Activated naive CD8-positive, alpha-beta T cell treated with anti-CD3 and anti-CD28 coated beads, Interleukin-2, amount 50 U/mL, for 24 hours (primary cell): ENCODE measurements at places on chromosomes 1 and 21.

GRCh38 chr1:153688736-153689328, 10.3 kb downstream of the NPR1 start:
- H3K4me3 ChIP-seq: no peak overlapping the region
- H3K27ac ChIP-seq: no peak overlapping the region
- peaks cover 3% of the 10 kb centered on the region for H3K27me3 ChIP-seq
- no peaks in the 10 kb centered on the region for H3K36me3 ChIP-seq
- peaks cover 3% of the 10 kb centered on the region for H3K4me1 ChIP-seq

- no peak overlapping the region for H3K4me3 ChIP-seq
- no peak for DNase-seq
- no peak overlapping the region for H3K27ac ChIP-seq
- no peaks in the 10 kb centered on the region for H3K36me3 ChIP-seq
- H3K4me1 ChIP-seq: no peaks in the 10 kb centered on the region
Measured at GRCh38 chr1:162756523-162756922, 34.0 kb upstream of the HSD17B7 start.

DNA sequence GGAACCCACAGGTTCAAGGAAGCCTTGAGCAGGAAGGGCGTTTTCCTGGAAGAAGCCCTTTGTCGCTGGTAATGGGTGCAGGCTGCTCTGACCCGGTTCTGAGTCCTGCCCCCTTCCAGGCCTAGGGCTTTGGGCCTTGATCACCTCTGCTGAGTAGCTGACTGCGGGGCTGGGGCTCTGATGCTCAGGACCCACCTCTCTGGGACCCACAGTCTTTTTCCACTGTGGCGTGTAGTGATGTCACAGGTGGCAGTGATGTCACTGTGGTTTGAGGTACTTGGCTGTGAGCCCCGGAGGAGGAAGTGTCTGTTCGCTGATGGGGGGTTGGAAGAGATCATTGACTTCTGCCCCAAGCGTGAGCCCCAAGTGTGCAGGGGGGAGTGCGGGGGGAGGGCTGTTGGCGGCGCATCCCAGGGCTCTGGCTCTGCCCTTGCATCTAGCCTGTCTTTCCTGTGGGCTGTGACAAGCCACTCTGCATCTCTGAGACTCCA, 6.9 kb downstream of the TNFRSF1B start:
- peak overlapping the region; percentile 98 for H3K27ac ChIP-seq
- peak; percentile 92 for DNase-seq
- H3K27me3 ChIP-seq: peaks cover 3% of the 10 kb centered on the region
- peaks cover 96% of the 10 kb centered on the region for H3K4me1 ChIP-seq
- peak overlapping the region; percentile 83 for H3K4me3 ChIP-seq

GRCh38 chr1:181423301-181423918, 59.9 kb upstream of the CACNA1E start:
- no peaks in the 10 kb centered on the region for H3K36me3 ChIP-seq
- no peak overlapping the region for H3K4me3 ChIP-seq
- peaks cover 17% of the 10 kb centered on the region for H3K27me3 ChIP-seq
- peaks cover 6% of the 10 kb centered on the region for H3K4me1 ChIP-seq
- no peak overlapping the region for H3K27ac ChIP-seq

- H3K27me3 ChIP-seq: peaks cover 28% of the 10 kb centered on the region
- no peak overlapping the region for H3K27ac ChIP-seq
- peaks cover 3% of the 10 kb centered on the region for H3K4me1 ChIP-seq
- H3K4me3 ChIP-seq: no peak overlapping the region
- no peak for DNase-seq
- no peaks in the 10 kb centered on the region for H3K36me3 ChIP-seq
Measured at GRCh38 chr1:170583186-170583585, 51.2 kb downstream of the GORAB start.

DNA sequence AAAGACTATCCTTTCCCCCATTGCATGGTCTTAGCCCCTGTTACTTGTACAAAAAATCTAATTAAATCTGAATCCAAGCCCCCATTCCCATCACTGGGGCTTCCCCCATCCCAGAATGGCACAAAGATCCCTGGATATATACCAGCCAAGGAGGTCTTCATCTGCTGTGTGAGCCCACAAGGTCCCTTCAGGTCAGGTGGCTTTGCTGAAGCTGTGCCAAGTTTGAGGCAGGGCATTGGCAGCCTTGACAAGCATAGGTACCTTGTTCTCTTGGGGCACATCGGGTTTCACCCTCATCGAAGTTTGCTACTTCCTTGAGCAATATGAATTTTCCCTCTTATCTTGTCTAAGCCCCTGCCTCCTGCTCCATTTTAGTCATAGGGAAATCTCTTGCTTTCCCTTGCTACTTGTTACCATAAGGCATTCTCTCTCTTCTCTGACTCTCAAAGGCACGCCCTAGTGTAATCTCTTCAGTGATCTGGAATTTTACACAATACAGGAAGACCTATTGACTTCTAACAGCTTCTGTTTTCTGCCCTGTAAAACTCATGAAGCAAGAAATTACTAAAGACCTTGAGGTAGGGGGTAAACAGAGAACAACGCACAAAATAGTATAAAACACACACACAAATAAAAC, 71.4 kb upstream of the COG2 start:
- no peak overlapping the region for H3K27ac ChIP-seq
- H3K36me3 ChIP-seq: no peaks in the 10 kb centered on the region
- DNase-seq: no peak
- H3K4me1 ChIP-seq: peaks cover 4% of the 10 kb centered on the region
- H3K27me3 ChIP-seq: peaks cover 20% of the 10 kb centered on the region

DNA sequence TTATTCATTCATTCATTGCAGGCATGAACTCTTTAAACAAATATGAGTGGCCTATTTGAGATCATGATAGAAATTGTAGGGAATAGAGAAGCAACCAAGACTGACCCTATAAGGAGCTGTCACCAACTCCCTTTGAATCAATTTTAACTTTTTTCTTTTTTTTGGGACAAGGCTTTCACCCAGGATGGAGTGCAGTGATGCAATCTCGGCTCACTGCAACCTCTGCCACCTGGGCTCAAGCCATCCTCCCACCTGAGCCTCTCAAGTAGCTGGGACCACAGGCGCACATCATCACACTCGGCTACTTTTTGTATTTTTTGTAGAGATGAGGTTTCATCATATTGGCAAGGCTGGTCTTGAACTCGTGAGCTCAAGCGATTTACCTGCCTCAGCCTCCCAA, 17.1 kb upstream of the ATP5PO start:
- peaks cover 59% of the 10 kb centered on the region for H3K4me1 ChIP-seq
- peak overlapping the region; percentile 92 for H3K4me3 ChIP-seq
- DNase-seq: no peak
- H3K27me3 ChIP-seq: no peaks in the 10 kb centered on the region

GRCh38 chr1:35640380-35641232, 720 bp downstream of the PSMB2 start:
- peaks cover 14% of the 10 kb centered on the region for H3K36me3 ChIP-seq
- peak overlapping the region; percentile 100 for H3K27ac ChIP-seq

- H3K27ac ChIP-seq: no peak overlapping the region
- H3K4me1 ChIP-seq: peaks cover 4% of the 10 kb centered on the region
- H3K4me3 ChIP-seq: no peak overlapping the region
- no peaks in the 10 kb centered on the region for H3K36me3 ChIP-seq
Measured at GRCh38 chr21:43369596-43370090, 57.3 kb downstream of the SIK1 start.

DNA sequence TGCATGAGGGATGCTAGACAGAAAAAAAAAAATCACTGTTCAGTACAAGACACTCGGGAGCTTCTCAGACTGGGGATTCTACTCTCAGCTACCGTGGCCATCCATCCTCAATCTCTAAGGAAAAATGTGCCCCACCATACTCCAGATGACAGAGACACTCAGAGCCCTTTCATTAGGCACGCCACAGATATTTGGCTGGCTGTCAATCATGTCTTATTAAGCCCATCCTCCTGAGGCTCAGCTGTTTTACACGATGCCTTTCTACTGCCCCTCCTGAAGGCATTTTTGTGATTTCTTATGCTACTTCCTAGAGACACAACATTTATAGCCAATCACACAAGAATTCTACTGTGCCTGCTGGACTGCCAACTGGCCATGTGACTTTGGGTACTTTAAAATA, 92.9 kb downstream of the KIF14 start:
- H3K27ac ChIP-seq: no peak overlapping the region
- no peaks in the 10 kb centered on the region for H3K27me3 ChIP-seq
- H3K4me3 ChIP-seq: no peak overlapping the region
- peaks cover 34% of the 10 kb centered on the region for H3K4me1 ChIP-seq
- DNase-seq: no peak

DNA sequence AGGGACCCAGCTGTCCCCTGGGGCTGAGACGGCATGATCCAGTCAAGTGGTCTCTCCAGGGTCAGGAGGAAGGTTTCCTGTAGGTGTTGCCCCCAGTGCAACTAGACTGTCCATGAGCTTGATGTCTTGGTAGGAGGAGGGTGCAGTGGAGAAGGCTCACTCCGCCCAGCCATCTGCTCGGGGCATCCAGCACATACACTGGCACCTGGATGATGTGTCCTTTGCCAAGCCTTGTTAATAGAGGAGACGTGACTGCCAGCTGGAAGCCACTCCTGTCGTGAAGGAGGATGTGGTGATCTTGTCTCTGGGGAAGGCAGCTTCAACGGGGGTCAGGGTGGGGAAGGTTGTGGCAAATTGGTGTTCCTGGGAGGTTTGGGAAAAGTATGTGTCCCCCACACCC, 6.2 kb downstream of the DISP3 start:
- H3K4me3 ChIP-seq: no peak overlapping the region
- H3K4me1 ChIP-seq: peaks cover 7% of the 10 kb centered on the region
- H3K36me3 ChIP-seq: no peaks in the 10 kb centered on the region
- no peak for DNase-seq

- H3K4me3 ChIP-seq: peak overlapping the region; percentile 98
- peak overlapping the region; percentile 96 for H3K27ac ChIP-seq
- H3K36me3 ChIP-seq: peaks cover 30% of the 10 kb centered on the region
- H3K27me3 ChIP-seq: peaks cover 3% of the 10 kb centered on the region
- peaks cover 33% of the 10 kb centered on the region for H3K4me1 ChIP-seq
Measured at GRCh38 chr1:150321826-150322166, 463 bp downstream of the PRPF3 start.

DNA sequence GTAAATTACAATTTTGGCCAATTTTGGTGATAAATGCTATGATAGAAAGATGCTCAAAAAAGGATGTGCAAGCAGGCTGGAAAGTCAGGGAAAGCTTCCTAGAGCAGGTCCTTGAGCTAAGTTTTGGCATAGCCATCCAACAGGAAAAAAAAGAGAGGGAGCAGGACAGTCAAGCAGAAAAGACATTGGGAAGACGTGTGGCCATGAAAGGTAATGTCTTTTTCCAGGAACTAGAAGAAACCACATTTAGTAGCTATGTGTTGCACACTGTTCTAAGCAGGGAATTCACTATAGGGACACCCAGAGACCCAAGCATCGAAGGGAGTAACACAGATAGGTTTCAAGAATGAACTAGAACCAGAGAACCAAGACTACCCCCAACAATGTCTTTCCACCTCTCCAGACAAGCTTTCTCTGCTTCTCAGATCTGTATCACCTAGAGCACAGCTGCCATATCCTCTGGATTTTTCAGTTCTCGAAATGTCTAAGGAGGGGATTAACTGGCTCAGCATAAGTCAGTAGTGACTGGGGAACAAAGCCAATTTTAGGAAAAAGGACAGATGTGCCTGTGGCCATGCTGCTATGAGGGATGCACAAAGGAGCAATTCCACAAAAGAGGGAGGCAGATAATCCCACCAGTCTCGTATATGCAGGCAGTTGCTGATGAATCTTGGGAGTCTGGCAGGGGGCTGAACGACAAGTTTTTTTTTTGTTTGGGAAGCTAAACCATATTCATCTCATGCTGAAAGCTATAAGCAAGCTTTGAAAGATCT, 97.1 kb upstream of the DAB1 start:
- no peak overlapping the region for H3K4me3 ChIP-seq
- H3K27me3 ChIP-seq: peaks cover 11% of the 10 kb centered on the region
- no peaks in the 10 kb centered on the region for H3K36me3 ChIP-seq
- H3K27ac ChIP-seq: no peak overlapping the region
- DNase-seq: no peak

DNA sequence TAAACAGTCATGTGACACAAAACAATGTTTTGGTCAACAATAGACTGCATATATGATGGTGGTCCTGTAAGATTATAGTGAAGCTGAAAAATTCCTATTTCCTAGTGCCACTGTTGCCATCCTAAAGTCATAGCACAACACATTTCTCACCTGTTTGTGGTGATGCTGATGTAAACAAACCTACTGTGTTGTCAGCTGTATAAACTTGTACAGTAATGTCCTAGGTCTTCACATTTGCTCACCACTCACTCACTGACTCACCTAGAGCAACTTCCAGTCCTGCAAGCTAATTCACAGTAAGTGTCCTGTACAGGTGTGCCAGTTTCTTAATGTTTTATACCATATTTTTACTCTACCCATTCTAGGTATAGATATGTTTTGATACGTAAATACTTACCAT, 326.1 kb upstream of the USP24 start:
- no peaks in the 10 kb centered on the region for H3K4me1 ChIP-seq
- H3K4me3 ChIP-seq: no peak overlapping the region
- H3K27ac ChIP-seq: no peak overlapping the region
- no peak for DNase-seq

GRCh38 chr1:42779725-42780124, 5.1 kb upstream of the TMEM269 start:
- no peak overlapping the region for H3K27ac ChIP-seq
- no peaks in the 10 kb centered on the region for H3K27me3 ChIP-seq
- H3K36me3 ChIP-seq: peaks cover 52% of the 10 kb centered on the region

- no peak overlapping the region for H3K27ac ChIP-seq
- DNase-seq: no peak
- H3K4me3 ChIP-seq: no peak overlapping the region
- H3K27me3 ChIP-seq: no peaks in the 10 kb centered on the region
Measured at GRCh38 chr1:39394598-39394997, 96.8 kb upstream of the BMP8A start.

- no peak for DNase-seq
- H3K27me3 ChIP-seq: no peaks in the 10 kb centered on the region
- H3K4me3 ChIP-seq: no peak overlapping the region
- H3K36me3 ChIP-seq: peaks cover 36% of the 10 kb centered on the region
Measured at GRCh38 chr1:221714227-221715152, 27.4 kb downstream of the DUSP10 start.

DNA sequence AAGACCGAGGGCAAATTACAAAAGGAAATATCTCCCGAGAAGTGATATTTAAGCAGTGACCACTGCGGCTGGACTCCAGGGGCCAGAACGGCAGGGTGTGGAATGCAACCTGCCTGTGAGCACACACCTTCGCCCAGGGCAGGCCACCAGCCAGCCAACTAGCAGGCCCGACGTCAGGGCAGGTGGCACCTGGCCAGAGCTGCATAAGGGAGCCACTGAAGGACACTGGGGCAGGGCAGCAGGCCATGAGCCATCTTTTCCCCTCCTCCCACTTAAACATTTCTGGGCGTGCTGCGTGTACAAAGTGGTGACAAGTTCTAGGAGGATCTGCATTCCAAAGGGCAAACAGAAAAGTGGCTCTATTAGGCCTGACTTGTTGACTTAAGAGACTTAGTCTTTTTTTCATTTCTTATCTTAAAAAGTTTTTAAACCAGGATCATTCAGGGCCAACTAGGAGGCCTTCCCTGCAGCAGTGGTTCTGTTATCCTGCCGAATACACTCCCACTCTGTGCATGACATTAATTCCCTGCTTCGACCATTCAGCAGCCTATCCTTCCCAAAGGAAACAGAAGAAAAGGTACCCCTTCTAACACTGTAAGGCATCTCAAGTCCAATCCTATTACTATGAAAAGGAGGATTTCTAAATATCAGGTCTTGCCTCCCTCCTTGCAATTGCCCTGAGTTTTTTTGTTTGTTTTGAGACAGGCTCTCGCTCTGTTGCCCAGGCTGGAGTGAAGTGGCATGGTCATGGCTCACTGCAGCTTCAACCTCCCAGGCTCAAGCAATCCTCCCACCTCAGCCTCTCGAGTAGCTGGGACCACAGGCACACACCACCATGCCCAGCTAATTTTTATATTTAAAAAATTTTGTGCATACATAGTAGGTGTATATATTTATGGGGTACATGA, 96.3 kb downstream of the BCAR3 start:
- H3K4me3 ChIP-seq: no peak overlapping the region
- no peak overlapping the region for H3K27ac ChIP-seq
- peaks cover 3% of the 10 kb centered on the region for H3K4me1 ChIP-seq
